ENCODE measurements at places on chromosomes 12 and 14.

GRCh38 chr14:23033251-23033727 is 1.4 kb downstream of the PSMB5 start:
- no peak for DNase-seq

DNA sequence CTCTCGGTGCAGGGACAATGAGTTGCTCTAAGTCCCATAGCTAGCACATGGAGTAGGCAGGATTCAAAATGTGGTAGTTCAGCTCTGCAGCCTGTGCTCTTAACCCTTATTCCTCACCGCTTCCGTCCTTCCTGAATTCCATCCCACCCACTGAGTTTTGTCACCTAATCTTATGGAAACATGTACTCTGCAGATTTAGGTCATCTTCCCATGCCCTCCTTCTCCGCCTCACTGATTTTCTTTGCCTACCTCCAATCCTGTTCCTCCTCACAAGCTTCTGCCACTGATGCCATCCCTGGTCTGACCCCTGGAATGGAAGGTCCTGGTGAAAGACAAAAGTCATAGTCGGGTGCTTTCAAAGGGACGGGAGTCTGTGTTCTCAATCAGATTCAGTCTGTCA is 46.5 kb upstream of the ABCC9 start:
- DNase-seq, result no peak

GRCh38 chr14:100813291-100813690 is 12.6 kb upstream of the MEG3 start:
- no peak for DNase-seq

GRCh38 chr14:90849787-90850444 is 33.7 kb upstream of the TTC7B start:
- no peak for DNase-seq

DNA sequence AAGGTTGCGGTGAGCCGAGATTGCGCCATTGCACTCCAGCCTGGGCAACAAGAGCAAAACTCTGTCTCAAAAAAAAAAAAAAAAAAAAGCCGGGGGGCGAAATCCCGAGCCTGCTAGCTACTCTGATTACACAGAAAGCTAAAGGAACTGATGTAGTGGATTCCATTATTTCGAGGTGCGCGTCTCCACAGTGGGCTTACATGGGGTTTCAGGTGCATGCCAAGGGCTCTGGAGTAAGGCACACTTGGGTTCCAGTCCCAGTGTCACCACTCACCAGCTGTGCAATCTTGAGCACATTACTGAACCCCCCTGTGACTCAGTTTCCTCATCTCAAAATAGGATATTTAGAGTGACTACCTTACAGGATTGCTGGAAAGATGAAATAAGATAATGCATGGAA is 1.7 kb upstream of the RAB15 start:
- DNase-seq, result no peak

DNA sequence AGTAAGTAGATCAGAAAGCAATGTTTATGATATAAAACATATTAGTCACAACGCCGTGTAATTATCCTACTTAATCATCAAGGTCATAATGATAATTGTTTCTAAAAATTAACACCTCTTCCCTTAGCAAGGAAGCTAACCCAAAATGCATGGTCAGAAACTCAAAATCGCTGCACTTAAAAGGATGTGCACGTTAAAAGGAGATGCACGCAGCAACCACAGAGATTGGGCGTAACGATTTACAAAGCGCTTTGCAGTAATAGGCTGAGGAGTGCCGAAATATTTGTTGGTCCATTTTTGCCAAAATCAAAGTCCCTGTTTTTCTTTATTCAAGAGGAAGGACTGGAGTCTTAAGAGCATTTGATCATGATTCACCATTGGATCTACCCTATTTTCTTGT is 1077.2 kb downstream of the VRK1 start:
- DNase-seq, result no peak

DNA sequence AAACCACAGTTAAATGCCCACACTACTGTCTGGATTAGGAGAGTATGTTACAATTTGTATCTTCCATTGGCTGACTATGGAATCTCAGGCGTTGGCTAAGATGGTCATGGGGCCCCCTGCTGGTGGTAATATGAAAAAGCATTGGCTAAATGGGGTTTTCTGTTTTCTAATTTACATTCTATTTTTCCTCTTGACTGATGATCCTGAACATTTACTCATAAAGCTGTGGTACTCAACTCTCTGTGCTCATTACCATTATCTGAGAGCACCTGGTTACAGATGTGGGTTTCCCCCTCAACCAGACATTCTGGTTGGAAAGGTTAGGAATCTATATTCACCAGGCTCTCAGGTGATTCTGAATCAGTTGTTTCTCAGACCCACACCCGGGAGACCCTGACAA is 64.8 kb downstream of the WSCD2 start:
- DNase-seq, result peak; percentile 51

DNA sequence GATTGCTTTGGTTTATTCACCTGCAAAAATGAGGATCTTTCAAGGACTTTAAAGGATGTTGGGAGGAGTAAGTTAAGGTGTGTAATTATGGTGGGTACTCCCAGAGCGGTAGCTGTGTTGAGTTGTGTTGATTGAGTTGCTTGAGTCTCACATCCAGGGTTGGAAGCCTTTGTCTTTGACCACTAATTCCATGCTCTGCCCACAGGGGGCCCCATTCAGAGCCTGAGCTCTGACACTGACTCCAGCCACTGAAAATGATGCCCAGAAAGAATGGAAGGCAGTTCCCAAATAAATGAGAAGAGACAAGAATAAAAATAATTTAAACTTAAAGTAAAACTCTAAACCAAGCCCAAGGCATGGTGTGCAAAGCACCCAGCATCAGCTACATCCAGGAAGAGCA is 237.4 kb upstream of the PWP1 start:
- DNase-seq, result peak; percentile 63

DNA sequence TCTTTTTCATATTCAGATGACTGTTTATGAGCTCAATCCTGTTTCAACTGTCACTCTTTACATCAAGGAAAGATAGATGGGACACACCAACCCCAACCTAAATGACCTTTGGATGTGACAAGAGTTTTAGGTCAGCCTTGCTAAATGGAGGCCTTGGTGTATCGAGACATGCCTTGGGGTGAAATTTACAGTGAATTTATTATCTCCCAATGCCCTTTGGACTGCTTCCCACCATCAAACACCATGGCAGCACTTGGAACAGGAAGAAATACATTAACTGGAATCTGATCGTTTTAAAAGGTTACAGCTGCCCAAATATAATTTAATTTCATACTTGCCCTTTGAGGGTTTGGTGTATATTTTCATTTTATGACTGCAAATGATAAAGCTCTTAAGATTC is 327.6 kb downstream of the SOX5 start:
- peak; percentile 87 for DNase-seq

DNA sequence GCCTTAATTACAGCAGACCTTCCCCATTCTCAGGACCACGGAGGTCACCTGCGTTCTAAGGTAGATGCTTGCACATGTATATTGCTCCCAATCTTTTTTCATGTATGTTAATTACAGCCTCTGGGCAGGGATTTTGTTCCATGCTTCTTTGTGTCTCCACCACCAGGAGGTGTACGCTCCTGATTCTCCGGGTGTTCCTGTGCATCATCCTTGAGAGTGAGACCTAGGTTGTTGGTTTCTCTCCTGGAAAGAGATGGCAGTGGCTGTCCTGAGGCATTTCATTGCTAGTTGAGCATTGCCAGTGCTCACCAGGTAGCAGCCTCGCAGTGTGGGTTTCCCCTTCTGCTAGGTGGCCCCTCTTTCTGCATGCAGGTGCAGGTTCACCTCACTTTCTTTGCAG is 52.8 kb downstream of the KCNK13 start:
- peak; percentile 89 for DNase-seq

- DNase-seq, result peak; percentile 47
These were observed 811 bp upstream of the INF2 start for GRCh38 chr14:104688505-104689108.

DNA sequence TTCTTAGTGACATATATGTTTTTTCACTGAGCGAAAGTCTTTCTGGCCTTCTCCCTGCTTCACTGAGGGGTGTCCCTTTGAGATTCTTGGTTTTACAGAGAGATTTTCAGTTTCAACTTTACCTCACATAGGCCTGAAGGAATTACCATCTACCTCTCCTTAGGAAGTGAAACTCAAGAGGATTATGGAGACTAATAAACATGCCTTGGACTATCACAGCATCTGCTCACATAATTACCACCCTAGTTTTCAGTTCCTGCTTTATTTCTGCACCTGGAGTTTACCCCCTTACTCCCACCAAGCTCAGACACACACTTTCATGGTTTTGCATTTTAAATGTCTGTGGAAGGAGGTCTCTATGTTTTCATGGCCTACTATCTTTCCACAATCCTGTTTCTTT is 118.3 kb upstream of the SCAF11 start:
- DNase-seq, result peak; percentile 15

- no peak for DNase-seq
These were observed 18.9 kb downstream of the ZCCHC8 start for GRCh38 chr12:122481861-122482260.

DNA sequence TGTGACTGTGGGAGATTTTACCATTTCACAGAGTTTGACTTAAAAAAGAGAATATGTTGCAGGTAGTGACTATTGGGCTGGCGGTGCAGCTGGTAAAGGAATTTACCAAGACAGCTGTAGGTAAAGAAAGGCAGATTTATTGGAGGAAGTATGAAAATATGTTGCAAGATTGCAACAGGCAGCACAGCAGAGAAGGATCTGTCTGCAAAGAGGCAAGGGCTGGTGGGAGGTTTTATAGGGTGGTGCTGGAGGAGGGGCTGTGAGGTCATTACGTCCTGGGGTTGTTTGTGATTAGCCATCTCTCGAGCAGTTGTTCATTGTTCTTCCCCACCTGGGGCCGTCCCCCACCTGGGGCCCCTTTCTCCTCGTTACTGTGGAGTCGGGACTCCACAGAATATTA is 62.1 kb downstream of the ACACB start:
- DNase-seq, result peak; percentile 33

- DNase-seq, result peak; percentile 70
These were observed 135.3 kb downstream of the NTF3 start for GRCh38 chr12:5567016-5567725.

DNA sequence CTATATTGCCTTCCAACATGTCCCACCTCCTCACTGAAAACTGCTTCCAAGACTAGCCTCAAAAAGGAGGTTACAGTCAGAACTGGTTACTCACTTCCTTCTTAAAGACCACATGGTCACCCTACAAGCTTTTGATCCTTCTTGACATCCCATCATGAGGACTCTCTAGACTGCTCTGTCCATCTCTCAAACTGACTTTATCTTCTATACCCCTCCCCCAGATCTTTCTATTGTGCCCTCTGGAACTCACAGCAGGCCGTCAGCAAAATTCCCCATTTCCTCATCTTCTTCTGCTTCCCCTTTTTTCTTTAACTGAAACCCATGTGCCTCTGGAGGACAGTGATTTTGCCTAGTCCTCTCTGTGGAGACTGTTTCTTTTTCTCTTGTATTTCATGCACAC is 18.1 kb upstream of the IGF1 start:
- no peak for DNase-seq

- no peak for DNase-seq
These were observed 25.0 kb upstream of the GSG1 start for GRCh38 chr12:13128291-13128965.

DNA sequence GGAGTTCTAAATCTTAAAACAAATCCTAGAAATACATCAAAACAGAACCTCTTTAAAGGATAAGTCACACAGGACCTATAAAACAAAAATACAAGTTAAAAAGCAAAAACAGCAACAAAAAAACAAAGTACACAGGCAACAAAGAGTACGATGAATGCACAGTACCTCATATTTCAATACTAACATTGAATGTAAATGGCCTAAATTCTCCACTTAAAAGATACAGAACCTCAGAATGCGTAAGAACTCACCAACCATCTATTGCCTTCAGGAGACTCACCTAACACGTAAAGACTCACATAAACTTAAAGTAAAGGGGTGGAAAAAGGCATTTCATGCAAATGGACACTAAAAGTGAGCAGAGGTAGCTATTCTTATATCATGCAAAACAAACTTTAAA is 172.2 kb upstream of the AMIGO2 start:
- DNase-seq, result no peak

- no peak for DNase-seq
These were observed 38.3 kb downstream of the TTLL5 start for GRCh38 chr14:75699331-75699730.

GRCh38 chr12:47858511-47859266 is 39.0 kb upstream of the HDAC7 start:
- DNase-seq, result peak; percentile 77

DNA sequence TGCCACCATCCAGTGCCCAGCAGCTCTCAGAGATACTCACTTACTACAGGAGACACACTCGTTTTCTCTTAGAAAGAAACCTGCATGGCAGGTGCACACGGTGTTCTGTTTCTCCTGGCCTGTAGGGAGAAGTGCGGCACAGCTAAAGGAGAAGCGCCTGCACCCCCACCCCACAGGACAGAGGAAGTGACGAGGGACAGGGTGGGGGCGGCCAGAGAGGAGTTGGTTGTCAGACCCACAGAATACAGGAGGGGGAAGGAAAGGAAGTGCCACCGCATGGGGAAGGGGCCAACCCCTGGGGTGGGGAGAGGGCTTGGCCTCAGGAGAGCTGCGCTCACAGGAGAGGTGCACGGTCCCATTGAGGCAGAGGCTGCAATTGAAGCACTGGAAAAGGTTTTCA is 8.8 kb downstream of the TNFRSF1A start:
- DNase-seq, result no peak

- DNase-seq, result no peak
These were observed 5.1 kb upstream of the USP30 start for GRCh38 chr12:109047081-109047805.

- no peak for DNase-seq
These were observed 8.2 kb downstream of the ANG start for GRCh38 chr14:20696764-20697163.

GRCh38 chr12:32983332-32983731 is 86.8 kb upstream of the PKP2 start:
- no peak for DNase-seq

DNA sequence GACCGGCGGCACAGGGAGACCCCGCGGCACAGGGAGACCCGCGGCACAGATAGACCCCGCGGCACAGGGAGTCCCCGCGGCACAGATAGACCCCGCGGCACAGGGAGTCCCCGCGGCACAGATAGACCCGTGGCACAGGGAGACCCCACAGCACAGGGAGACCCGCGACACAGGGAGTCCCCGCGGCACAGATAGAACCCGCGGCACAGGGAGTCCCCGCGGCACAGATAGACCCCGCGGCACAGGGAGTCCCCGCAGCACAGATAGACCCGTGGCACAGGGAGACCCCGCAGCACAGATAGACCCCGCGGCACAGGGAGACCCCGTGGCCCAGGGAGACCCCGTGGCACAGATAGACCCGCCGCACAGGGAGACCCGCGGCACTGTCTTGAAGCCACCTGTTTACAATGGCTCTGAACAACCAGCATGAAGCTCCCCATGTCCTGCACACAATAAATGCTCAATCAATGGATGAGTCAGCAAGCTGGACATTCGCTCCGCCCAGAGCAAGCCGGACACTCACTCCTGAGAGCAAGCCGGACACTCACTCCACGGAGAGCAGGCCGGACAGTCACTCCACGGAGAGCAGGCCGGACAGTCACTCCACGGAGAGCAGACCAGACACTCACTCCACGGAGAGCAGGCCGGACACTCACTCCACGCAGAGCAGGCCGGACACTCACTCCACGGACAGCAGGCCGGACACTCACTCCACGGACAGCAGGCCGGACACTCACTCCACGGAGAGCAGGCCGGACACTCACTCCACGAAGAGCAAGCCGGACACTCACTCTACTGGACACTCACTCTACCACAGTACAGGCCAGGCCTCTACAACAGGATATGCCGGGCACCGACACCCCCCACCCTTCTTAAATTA is 121.9 kb downstream of the RFLNA start:
- DNase-seq, result no peak

- DNase-seq, result no peak
These were observed 158.3 kb downstream of the SEC23A start for GRCh38 chr14:38944691-38945090.
